CD4-positive, alpha-beta T cell (primary cell): ENCODE measurements at places on chromosomes 4 and X. TPM values are rescaled to one million over a fixed set of nuclear protein-coding genes. Genes with fewer than 3 reads are reported as not detected.

GRCh38 chr4:52376132-52376704 lies 282.9 kb downstream of the USP46 start:
- no peak for DNase-seq

DNA sequence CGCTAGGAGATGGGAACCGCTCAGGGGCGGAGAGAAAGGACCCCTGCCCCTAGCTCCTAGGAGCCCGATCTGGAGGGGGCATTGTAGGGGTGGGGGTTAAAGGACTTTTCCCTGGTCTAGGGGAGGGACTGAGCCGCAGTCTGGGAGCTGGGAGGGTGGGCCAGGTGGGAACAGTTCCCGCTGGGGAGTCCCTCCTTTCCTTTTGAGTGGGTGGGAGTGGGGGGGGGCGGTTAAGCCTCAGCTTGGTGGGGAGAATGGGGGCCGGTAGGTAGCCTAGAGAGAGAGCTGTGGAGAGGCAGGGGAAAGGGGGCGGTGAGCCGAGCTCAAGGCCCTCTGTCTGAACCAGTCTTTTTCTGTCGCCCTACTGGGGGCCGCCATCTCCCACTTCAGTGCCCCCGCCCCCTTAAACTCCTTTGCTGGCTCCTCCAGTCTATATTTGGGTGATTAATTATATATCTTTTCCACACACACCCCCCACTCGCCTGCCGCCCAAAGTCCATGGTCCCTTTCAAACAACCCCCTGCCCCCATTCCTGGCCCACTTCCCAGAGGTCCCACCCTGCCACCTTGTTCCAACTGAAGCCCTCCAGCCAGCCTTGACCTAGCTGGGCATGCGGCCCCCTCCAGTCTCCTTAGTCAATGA lies 822 bp downstream of the ZNF275 start:
- DNase-seq, result no peak

- DNase-seq, result no peak
Observed at GRCh38 chr4:164906368-164906767, 29.4 kb downstream of the APELA start.

DNA sequence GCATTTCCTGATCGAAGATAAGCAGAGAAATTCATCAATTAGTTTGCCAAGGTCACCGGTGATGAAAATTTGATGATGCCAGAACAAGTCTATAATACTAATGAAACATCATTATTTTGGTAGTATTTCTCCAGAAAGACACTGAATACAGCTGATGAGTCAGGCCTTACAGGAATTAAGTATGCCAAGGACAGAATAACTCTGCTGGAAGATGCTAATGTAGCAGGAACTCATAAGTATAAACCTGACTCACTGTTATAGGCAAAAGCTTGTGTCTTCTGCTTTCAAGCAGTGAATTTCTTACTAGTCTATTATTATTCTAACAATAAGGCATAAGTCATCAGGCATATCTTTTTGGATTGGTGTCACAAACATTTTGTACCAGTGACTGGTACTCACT lies 1825.1 kb upstream of the IGFBP7 start:
- no peak for DNase-seq

DNA sequence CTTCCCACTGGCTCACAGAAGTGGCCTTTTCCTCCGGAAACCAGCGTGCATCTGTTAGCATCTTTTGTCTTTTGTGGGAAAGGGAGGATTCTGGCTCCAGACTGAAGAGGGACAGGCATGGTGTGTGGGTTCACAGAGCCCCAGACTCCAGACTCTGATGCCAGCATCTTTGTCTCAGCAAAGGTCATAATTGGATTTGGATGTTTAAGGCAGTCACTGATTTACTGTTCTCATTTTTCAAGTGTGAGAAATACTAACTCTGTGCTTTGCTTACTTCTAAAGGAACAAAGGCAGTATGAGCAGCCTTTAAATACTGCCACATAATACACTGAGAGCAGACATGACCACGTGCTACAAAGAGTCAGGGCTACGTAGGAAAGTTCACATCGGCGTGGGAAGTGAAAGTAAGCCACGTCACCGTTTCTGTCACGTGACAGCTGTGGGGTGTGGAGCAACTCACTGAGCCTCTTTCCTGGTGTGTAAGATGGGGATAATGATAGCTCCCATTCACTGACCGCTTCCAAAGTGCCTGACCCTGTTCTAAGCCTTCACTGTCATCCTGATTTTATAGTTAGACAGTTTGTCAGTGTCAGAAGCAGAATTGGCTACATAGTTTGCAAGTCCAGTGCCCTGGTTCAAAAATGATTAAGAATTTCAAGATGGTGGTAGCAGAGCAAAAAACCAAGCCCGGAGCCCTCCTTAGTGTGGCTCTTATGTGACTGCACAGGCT lies 24.8 kb upstream of the TMSB4X start:
- peak; percentile 65 for DNase-seq

GRCh38 chrX:46185923-46186810 lies 359.1 kb downstream of the ZNF674 start:
- DNase-seq, result no peak

DNA sequence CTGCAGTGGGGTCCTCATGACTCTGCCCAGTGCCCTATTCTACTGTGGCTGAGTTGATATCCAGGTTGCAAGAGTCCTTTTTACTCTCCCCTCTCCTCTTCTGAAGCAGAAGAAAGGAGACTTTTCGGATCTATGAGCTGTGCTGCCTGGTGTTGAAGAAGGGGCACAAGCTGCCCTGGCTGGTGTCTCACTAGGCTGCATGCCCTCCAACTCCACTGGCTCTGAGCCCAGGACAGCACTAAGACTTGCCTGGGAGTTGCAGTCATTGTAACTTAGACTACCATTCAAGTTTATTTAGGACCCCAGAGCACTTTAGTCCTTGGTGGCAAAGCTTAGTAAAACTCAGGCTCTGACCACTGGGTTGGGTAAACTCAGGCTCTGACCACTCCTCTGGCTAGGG lies 89.4 kb downstream of the GABRB1 start:
- DNase-seq, result no peak

- no peak for DNase-seq
Observed at GRCh38 chrX:153819384-153820040, 10.8 kb downstream of the PDZD4 start.

- no peak for DNase-seq
Observed at GRCh38 chr4:185112104-185112503, 31.0 kb upstream of the SLC25A4 start.

DNA sequence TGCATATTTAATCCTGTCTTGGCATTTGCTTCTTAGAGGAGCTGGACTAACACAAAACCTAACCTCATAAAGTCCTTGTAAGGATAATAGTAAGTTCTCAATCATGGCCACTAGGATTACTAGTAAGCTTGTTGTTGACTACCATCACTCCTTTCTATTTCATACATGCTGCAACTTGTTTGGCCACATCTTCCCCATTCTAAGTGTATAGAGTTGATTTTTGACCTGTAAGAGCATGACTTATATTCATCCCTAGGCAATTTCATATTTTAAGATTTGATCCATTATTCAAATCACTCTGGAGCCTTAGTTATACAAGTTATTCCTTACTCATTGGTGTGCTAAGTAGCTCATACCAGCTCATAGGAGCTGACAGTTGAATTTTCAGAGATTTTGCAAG lies 109.4 kb downstream of the EFHC2 start:
- no peak for DNase-seq

- DNase-seq, result no peak
Observed at GRCh38 chr4:78056265-78057129, 626 bp upstream of the FRAS1 start.

- no peak for DNase-seq
Observed at GRCh38 chr4:122534776-122535175, 78.3 kb upstream of the IL2 start.

DNA sequence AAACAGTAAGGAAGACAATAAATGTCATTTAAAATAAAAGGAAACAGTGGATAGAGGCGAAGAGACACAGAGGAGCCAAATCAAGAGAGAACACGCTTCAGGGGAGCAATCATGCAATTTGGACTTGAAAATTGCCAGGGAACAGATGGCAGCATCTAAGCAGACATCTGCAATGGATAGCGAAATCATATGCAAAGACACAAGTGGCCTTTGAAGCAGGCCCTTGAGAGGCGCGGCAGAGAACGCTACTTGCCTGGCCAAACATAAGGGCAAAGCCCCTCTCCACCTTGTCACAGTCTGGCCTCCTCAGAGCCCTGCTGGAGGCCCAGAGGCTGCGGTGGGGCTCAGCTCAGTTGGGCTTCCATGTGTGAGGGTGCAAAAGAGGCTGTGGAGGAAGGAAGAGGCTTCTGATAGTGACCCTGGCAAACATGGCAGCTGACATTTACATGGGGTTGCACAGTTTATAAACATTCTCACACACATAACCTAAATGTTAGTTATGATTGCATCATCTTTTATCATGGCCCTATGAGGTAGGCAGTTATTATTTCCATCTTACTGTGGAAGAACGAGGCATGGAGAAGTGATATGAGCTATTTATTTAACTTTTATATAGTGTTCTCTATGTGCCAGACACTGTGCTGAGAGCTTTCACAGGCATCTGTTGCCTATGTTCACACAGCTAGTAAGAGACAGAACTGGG lies 18.3 kb downstream of the ADGRG4 start:
- DNase-seq, result no peak

- no peak for DNase-seq
Observed at GRCh38 chrX:72381439-72382201, 75.9 kb upstream of the CITED1 start.

- DNase-seq, result no peak
Observed at GRCh38 chr4:8657381-8658088, 65.0 kb downstream of the CPZ start.

- DNase-seq, result no peak
Observed at GRCh38 chr4:152605641-152606335, 69.9 kb upstream of the FBXW7 start.

GRCh38 chr4:94934201-94934600 lies 176.4 kb downstream of the BMPR1B start:
- DNase-seq, result no peak

DNA sequence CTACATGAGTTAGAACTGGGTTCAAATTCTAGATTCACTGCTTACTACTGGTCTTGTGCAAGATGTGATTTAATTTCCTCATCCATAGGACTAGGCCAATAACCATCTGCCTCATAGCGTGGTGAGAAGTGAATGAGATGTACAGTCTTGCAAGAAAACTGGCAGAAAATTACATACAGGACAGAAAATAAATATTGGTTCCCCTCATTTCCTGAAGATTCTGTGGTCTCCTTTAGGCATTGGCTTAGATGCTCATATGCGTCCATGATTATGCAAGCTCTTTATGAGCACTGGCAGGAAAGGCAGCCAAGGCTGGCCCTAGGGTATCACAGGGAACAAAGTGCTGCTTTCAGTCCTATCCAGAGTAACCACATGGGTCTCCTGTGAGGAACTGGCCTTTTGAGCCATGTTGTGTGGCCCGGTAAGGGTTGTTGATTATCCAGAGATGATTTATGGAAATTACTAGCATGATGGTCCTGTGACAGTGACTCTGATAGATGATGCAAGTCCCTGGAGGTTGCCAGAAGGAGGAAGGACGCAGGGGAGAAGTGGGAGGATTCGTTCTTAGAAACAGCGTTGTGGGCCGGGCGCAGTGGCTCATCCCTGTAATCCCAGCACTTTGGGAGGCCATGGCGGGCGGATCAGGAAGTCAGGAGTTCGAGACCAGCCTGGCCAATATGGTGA lies 9.9 kb upstream of the MOB1B start:
- peak; percentile 70 for DNase-seq

GRCh38 chrX:5718651-5719050 lies 510.0 kb downstream of the NLGN4X start:
- DNase-seq, result no peak

- DNase-seq, result peak; percentile 1
Observed at GRCh38 chrX:113980953-113981352, 602.9 kb upstream of the HTR2C start.

GRCh38 chrX:30283456-30284200 lies 25.6 kb downstream of the NR0B1 start:
- DNase-seq, result no peak

GRCh38 chr4:7068883-7069282 lies 1.0 kb upstream of the GRPEL1 start:
- no peak for DNase-seq

GRCh38 chr4:140097572-140097971 lies 56.4 kb downstream of the MAML3 start:
- DNase-seq, result no peak

GRCh38 chr4:75087416-75087815 lies 154.5 kb downstream of the PARM1 start:
- no peak for DNase-seq

DNA sequence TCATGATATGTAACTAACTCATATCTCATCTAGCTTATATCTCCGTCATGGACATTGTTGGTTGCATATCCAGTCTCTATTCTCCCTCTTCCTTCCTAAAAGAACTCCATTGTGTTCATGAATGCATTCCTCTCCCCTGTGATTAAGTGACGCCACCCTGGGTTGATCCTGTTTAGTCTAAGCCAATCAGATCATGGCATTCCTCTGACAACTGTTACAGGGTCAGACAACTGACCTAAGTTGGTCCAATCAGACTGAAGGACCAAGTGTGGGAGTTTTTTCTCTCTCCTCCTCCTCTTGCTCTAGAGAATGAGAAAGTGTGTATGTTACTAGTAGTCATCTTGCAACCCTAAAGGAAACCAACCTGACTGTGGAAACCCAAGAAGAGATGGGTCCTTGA lies 3.6 kb downstream of the APOO start:
- no peak for DNase-seq

DNA sequence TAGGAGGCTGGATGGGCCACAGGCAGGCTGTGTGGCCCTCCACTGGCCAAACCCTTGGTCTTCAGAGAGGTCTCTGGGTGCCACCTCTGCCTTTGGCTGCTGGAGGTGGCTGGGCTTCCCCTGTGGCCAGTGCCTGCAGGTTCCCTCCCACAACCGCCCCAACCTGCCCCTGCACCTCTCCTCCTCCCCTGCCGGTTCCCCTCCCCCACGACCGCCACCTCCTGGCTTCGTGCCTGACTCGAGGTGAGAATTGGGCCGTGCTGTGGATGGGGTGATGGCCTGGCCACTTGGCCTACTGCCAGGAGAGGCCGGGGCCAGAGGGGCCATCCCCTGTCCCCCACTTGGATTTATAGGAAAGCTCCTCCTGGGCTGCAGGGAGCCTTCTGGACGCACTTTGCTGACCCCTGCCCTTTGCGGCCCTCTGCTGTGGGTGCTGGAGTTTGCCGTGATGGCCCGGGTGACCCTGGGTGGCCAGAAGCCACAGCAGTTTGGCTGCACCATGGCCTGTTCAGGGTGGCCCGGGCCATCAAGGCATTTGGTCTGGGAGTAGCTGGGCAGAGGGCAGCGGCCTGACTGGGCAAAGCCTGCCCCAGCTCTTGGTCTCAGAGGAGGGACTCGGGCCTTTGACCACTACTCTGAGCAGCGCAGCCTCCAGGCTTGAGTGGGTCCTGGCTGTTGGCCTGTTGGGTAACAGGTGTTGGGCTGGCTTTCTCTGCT lies 3.8 kb downstream of the NAT8L start:
- DNase-seq, result no peak

GRCh38 chrX:54494989-54495813 lies 833 bp downstream of the FGD1 start:
- DNase-seq, result peak; percentile 10

- no peak for DNase-seq
Observed at GRCh38 chr4:182491719-182492118, 248.5 kb downstream of the TENM3 start.

Gene ADH1A
- not detected for total RNA-seq

Gene CYBB
- total RNA-seq, result 1.6 TPM

Gene PAGE4
- not detected for total RNA-seq

Gene VCX
- not detected for total RNA-seq

Gene CXorf49
- not detected for total RNA-seq

Gene SASH3
- total RNA-seq, result 70.8 TPM

Gene PPEF1
- not detected for total RNA-seq

Gene NUDT11
- total RNA-seq, result 0.20 TPM

Gene LIN54
- 11.0 TPM for total RNA-seq

Gene USP51
- total RNA-seq, result 2.3 TPM

Gene CLDN2
- total RNA-seq, result not detected

Gene SSX2B
- total RNA-seq, result not detected

Gene HSFX2
- total RNA-seq, result not detected
